Ureter (tissue), 1 donor: ENCODE measurements at places on chromosomes 5 and 9. TPM values are rescaled to one million over a fixed set of nuclear protein-coding genes. Genes with fewer than 3 reads are reported as not detected.

Gene CFAP157
- 1.5 TPM for total RNA-seq

Gene CKMT2
- 6.6 TPM for total RNA-seq

Gene NDST1
- 54.3 TPM for total RNA-seq

Gene PKD2L2
- not detected for total RNA-seq

Gene CCL19
- total RNA-seq, result 11.4 TPM

Gene ARHGEF37
- 11.9 TPM for total RNA-seq

Gene ZDHHC11B
- 15.6 TPM for total RNA-seq

Gene PRLR
- 6.2 TPM for total RNA-seq

Gene PDZD2
- 7.8 TPM for total RNA-seq

Gene PLAC8L1
- total RNA-seq, result 1.1 TPM

Gene OTP
- total RNA-seq, result not detected

Gene NPR3
- total RNA-seq, result 1.4 TPM

Gene PCDHA7
- total RNA-seq, result 1.1 TPM

Gene TSC1
- 72.8 TPM for total RNA-seq

Gene THBS4
- total RNA-seq, result 2.8 TPM

Gene CDC20B
- total RNA-seq, result not detected

Gene C5orf34
- 3.2 TPM for total RNA-seq

Gene MLANA
- not detected for total RNA-seq

Gene ENTPD8
- total RNA-seq, result not detected

Gene BHMT2
- 18.3 TPM for total RNA-seq

Gene VCAN
- total RNA-seq, result 75.9 TPM

Gene OR1J4
- total RNA-seq, result not detected

Gene SURF6
- total RNA-seq, result 19.6 TPM

Gene ANKRD31
- 1.0 TPM for total RNA-seq

Gene RBM22
- total RNA-seq, result 44.6 TPM

Gene CWC27
- 22.8 TPM for total RNA-seq

Gene GAS1
- total RNA-seq, result 11.6 TPM

Gene TGFBI
- 147 TPM for total RNA-seq

Gene IL3
- total RNA-seq, result not detected

Gene LCN1
- total RNA-seq, result not detected

Gene ACOT12
- not detected for total RNA-seq

Gene GDA
- 6.6 TPM for total RNA-seq

Gene TAF1L
- not detected for total RNA-seq

Gene NPM1
- 877 TPM for total RNA-seq

Gene OTULINL
- total RNA-seq, result 18.9 TPM

Gene ZNF169
- total RNA-seq, result 8.3 TPM

Gene LCP2
- total RNA-seq, result 21.7 TPM

Gene KIAA1958
- total RNA-seq, result 12.2 TPM

Gene PHF24
- 1.7 TPM for total RNA-seq

Gene SIL1
- 83.0 TPM for total RNA-seq

Gene PCDHGA9
- 8.9 TPM for total RNA-seq

Gene CXXC5
- total RNA-seq, result 28.7 TPM

Gene CEP72
- total RNA-seq, result 10.9 TPM

Gene CLIC3
- total RNA-seq, result 3.6 TPM

Gene SVEP1
- total RNA-seq, result 19.7 TPM

Gene FBP2
- 0.29 TPM for total RNA-seq

Gene CDH9
- total RNA-seq, result not detected

Gene ARHGEF28
- 34.5 TPM for total RNA-seq

Gene SOWAHA
- total RNA-seq, result 6.8 TPM
